ENCODE measurements at places on chromosomes 2 and 18.
A peak's percentile ranks its signal among the peaks of the same experiment; 100 is the strongest.

DNA sequence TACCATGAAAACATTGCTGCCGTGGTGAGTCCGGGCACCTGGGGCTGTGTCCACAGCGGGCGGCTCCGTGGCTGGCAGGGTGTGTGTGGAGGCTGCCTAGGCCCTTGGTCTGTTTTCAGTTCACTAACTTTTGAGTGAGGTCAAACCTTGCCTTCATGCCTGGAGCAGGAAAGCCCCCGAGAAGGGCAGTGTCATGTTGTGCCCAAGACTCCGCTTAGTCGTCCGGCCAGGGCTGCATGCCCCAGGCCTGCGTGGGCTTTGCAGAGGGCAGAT is 24.1 kb downstream of the MAL start:
- no peak for DNase-seq

DNA sequence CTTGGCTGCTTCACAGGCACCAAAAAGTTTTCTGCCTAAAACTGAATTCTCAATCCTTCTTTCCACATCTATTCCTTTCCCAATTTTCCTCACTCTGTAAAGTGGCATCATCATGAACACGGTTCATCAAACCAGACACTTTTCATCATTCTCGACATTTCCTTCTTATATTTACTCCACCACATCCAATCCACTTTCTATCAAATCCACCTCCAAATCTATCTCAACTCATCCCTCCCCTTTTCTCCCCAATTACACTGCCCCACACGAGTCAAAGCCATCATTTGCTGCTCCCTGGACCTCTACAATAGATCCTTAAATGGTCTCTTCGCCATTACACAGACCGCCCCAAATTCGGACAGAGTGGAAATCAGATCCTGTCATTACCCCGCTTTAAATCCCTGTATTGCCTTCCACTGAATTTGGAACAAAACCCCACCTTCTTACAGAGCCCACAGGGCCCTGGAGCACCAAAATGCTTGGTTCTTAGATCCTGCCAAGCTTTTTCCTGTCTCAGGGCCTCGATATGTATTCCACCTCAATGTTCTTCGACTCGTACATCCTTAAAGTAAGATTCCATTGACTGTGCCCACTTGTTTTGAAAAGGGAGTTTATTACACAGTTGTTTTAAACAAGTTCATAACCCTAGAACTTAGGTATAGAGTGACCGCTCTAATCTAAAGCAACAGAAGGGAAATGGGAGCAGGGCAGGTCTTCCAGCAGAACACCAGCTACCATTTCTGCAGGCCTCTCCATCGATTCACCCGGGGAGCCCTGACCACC is 856 bp downstream of the ACAA2 start:
- DNase-seq: no peak

GRCh38 chr2:226711606-226712296 is 87.9 kb downstream of the IRS1 start:
- DNase-seq: no peak

DNA sequence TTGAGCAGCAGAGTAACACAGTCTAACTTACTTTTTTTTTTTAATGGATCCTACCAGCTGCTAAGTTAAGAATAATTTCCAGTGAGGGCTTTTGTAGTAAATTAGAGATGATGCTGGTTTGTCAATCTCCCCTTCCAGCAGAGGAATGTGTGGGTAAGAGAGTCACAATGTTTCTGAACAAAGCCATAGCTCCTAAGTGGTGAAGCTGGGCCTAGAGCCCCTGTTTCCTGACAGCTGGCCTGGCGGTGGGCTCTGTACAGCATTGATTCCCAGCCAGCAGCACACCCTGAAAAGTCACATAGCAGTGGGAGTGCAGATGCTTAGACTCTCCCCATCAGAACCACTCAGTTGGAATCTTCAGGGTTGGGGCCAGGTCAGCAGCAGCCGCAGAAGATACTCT is 24.4 kb downstream of the CAPG start:
- DNase-seq: no peak

DNA sequence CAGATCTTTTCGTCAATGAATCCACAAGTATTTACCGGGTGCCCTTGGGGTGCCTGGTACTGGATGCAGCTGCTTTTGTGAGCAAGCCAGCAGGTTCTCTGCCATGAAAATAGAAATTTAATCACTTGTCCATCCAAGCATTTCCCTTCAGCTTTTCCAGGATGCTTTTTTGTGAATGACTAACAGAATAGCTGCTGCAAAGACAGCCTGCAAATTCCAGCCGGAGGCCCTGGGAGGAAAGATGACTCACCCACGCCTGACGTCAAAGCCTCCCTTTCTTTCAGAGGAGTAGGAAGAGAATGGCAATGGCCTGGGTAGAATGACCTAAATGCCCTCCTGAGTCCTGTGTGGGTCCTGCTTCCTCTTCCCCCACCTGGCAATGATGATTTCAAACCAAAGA is 111.9 kb downstream of the AP1S3 start:
- peak; percentile 90 for DNase-seq

DNA sequence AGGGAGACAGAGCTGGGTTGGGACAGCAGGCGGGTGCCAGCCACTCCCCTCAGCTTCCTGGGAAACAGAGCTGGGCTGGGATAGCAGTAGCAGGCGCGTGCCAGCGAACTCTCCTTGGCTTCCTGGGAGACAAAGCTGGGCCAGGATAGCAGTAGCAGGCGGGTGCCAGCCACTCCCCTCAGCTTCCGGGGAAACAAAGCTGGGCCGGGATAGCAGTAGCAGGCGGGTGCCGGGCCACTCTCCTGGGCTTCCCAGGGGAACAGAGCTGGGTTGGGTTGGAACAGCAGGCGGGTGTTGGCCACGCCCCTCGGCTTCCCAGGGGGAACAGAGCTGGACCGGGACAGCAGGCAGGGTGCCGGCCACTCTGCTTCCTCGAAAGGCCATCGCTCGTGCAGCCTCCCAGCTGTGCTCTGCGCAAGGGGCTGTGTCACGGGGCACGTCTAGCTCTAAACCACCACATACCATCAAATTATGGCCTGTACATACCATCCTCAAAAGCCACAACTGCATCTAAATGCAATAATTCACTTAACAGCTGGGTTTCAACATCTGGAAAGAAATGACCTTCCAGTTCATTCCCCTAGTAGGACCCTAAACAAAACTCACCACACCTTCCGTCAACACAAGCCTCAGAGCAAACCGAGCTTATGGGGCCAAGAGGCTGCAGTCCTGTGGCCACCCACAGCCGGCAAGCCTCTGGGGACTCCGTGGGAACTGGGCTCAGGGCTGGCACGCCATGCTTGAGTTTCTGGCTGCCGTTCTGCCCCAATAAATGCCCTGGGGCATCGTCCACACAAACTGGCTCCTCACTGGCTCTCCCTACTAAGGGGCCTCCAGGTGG is 228.3 kb downstream of the TWIST2 start:
- no peak for DNase-seq

DNA sequence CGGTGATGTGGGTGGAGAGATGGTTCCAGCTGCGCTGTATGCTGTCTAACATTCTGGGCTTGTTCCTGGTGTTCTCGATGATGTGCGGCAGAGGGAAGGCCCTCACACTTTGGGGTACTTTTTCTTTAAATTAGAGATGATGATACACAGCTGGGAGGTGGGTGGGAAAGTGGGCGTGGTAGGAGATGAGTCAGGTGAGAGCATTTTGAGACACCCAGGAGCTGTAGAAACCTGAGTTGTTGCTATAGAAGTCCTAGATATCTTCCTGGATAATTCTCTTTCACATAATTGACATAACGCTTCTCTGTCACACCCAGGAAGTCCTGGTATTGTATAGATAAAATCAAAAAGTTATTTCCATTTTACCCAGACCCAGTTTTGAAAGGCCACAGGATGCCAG is 103.8 kb upstream of the ALKAL2 start:
- DNase-seq: no peak

GRCh38 chr18:35441857-35442595 is 55.7 kb downstream of the INO80C start:
- no peak for DNase-seq

DNA sequence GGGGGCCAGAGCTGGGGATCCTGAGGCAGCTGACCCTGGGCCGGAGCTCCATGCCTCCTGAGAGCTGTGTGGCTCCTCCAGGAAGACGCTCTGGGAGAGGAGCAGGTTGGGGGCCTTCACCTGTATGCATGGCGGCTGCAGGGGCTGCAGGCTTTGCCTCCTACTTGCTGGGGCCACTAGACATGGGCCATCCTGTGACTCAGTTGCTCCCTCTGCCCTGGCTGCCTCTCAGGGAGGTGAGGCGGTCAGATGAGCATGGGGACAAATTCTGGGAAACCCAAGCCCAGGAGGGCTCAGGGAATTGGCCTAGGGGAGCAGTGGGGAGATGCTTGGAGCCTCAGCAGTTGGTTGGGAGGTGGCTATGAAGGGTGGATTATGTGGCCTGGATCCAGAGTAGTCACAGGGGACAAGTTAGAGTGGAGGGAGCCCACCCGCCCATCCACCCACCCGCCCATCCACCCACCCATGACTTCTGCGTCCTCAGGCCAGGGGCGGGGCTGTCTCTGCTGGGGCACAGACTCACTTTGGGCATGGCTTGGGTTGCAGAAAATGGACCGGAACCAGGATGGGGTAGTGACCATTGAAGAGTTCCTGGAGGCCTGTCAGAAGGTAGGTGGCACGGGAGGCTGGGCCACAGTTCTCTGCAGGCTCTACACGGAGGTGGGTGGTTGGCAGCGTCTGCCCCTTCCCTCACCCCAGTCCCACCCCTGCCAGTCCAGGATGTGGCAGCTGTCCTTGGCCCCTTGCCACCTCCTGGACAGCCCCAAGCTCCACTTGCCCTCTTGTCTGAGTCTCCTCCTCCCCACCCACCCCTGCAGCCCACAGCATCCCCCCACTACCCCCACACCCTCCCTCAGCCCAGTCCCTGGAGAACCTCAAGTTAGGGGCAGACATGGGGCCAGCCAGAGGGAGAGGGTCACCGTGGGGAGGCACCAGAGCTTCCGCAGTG is 19.5 kb upstream of the FAHD2A start:
- DNase-seq: no peak

DNA sequence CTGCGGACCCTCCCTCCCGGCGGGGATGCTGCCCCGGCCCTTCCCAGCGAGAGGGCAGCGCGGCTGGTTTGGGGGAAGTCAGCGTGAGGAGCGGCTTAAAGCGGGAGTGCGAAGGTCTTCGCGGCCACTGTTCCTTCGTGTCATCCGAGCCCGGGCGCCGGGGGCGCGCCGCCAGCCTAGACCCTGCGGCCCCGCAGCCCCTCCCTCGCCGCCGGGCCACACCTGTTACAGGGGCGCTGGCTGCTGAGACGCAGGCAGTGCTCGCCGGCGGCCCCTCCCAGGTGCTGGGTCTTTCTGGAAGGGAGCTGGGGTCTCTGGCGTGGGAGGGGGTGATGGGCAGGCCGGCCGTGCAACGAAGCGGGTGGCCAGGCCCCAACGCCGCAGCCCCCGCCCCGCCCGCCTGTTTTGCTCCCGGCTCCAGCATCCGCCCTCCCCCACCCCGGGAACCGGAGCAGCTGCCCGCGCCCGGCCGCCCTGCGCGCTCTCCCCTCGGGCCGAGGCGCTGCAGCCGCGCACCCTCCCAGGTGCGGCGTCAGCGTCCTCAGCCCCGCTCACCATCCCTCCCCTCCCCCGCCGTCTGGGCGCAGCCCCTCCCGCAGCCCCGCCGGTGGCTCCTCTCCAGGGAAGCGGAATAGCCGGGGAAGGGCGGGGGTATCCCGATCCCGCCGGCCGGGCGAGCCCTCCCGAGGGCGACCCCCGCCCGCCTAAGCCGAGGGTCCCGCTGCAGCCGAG is 727 bp downstream of the KIF1A start:
- no peak for DNase-seq

DNA sequence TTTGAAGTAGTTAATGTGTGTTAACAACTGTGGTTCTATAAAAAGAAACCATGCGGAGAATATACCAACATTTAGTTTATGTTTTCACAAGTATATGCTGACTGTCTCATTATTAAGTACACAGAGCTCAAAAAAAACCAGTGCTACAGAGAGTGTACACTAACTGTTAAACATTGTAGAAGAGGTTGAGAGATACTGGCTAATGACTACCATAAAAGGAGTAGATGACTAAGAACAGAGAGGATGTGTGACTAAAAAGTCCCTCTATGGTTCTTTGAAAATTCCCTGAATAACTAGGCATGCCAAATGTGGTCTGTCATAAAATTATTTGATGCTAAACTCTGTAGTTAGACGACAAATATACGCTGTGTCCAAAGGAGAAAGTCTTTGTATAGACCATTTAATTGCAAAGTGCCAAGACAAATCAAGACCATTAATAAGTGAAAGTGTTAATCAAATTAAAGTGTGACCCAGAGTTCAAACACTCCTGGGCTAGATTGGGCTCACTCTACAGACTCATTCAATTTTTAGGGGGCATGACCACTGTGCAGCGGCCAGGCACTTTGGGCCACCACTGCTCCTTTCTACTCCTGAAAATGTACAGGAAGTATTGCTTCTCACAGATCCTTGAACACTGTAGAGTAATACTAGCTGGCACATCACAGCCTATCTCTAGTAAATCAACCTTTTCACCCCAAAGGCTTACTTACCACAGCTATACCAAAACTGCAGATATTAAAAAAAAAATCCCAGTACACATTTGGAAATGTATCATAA is 45.1 kb upstream of the SERTAD2 start:
- DNase-seq: peak; percentile 88

DNA sequence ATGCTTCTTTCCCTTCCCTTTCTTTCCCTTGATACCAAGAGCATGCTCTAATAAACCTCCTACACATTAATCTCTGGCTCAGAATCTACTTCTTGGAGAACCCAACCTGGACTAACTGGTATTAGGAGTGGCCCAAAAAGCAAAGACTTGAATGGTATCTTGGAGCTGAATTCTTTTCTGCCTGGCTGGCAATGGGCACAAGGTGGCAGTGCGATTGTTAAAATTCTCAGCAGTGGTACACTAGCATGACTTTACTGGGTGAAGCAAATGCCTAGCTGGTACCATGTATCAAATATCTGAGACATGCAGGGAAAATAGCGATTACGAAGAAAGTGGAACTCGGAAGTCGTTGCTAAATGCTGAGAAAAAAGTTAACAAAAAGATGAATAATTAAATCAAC is 376.1 kb downstream of the XIRP2 start:
- DNase-seq: peak; percentile 9

- DNase-seq: no peak
These were observed 20.3 kb downstream of the SLC8A1 start for GRCh38 chr2:40431600-40431955.

- peak; percentile 91 for DNase-seq
These were observed 82.9 kb downstream of the CRIM1 start for GRCh38 chr2:36438449-36438977.

GRCh38 chr2:189657867-189658266 is 3.4 kb upstream of the ASNSD1 start:
- DNase-seq: no peak

GRCh38 chr2:42675815-42676214 is 88.1 kb downstream of the OXER1 start:
- DNase-seq: no peak

GRCh38 chr2:27583390-27583915 is 611 bp downstream of the ZNF512 start:
- peak; percentile 63 for DNase-seq
